ENCODE measurements at places on chromosomes 3 and 15. TPM values are rescaled to one million over a fixed set of nuclear protein-coding genes. Genes with fewer than 3 reads are reported as not detected.

Gene CPNE4
- not detected for total RNA-seq

Gene TOP2B
- total RNA-seq = 145 TPM

Gene HYAL1
- total RNA-seq = 4.8 TPM

Gene ITIH4
- 5.8 TPM for total RNA-seq

Gene PLA2G4D
- total RNA-seq = not detected

Gene PXYLP1
- 10.7 TPM for total RNA-seq

Gene AMIGO3
- total RNA-seq = 0.98 TPM

Gene CCDC80
- 430 TPM for total RNA-seq

Gene COL8A1
- total RNA-seq = 13.6 TPM

Gene HIGD1A
- total RNA-seq = 148 TPM

Gene CD80
- 0.96 TPM for total RNA-seq

Gene HHATL
- not detected for total RNA-seq

Gene GOLGA6L7
- not detected for total RNA-seq

Gene AADACL2
- 0.16 TPM for total RNA-seq

Gene FAM81A
- total RNA-seq = 2.3 TPM

Gene PDIA5
- total RNA-seq = 26.5 TPM

Gene CYP8B1
- not detected for total RNA-seq

Gene SLC9C1
- total RNA-seq = 0.48 TPM

Gene MKRN3
- 0.16 TPM for total RNA-seq
